ENCODE measurements at places on chromosomes 16 and 17.

DNA sequence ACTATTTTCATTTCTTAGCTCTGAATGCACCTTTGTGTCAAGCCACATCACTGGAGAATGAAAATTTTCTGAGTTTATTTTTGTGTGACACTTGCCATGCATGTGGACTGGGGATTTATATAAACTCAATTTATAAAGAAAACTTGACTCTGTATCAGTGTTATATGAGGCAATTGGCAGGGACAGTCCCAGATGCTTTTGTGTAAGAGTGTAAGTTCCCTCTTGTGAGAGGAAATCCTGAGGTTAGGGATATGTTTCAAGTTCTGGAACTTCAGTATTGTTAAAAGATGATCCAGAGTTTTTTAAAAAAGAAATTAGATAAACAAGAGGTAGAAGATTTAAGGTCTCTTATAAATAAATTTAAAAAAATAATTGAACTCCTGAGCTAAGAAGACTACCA is 10.9 kb upstream of the CCL8 start:
- DNase-seq, result no peak

- no peak for DNase-seq
Measured at GRCh38 chr17:28725166-28725659, 820 bp downstream of the TLCD1 start.

DNA sequence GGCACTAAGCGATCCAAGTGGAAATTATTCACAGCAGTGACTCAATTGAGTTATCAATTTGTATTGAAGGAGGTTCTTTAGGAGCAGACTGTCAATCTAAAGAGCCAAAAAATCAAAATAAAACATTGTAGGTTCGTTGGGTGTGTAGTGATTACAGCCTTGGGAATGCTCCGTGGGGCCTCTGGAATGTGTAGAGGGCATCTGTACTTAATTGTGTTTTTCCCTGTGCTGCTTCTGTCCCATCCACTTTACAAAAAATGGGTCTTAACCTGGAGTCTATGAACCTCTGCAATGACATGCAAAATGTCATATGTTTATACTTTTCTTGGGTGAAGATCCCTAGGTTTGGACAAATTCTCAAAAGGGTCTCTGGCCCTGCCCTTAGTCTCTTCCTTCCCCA is 215.1 kb downstream of the CCDC182 start:
- no peak for DNase-seq

DNA sequence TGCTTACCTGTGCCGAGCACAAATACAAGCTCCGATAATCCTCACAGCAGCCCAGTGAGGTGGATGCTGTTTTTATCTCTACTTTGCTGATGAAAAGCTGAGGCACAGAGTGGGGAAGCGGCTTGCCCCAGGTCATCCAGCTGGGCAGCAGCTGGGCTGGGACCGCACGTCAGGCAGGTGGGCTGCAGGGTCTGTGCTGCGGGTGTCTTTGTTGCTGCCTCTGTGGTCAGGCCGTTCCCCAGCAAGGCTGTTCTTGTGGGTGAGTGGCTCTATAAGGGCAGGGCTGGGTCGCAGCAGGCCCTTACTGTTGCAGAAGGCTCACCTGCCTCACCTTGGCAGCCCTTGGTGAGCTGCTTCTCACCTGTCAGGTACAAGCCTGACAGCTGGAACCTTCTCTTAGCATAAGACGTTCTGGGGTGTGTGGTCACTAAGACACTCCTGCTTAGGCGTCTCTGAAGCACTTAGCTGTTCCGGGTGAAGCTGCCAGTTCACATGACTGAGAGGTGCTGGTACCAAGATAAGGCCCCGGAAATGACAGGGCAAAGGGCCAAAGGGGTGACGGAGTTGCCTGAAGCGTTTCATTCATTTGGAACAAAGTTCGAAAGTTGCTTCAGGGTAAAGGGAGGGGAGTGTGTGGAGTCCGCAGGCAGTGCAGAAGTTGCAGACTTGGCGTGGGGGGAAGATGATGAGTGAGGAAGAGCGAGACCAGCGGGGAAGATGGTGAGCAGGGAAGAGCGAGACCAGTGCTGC is 17.4 kb downstream of the IRF8 start:
- no peak for DNase-seq

GRCh38 chr16:53849994-53850393 is 146.0 kb downstream of the FTO start:
- no peak for DNase-seq

- DNase-seq, result no peak
Measured at GRCh38 chr17:10613775-10614513, 43.2 kb downstream of the MYH3 start.

GRCh38 chr17:1996800-1997288 is 28.3 kb downstream of the RTN4RL1 start:
- no peak for DNase-seq

DNA sequence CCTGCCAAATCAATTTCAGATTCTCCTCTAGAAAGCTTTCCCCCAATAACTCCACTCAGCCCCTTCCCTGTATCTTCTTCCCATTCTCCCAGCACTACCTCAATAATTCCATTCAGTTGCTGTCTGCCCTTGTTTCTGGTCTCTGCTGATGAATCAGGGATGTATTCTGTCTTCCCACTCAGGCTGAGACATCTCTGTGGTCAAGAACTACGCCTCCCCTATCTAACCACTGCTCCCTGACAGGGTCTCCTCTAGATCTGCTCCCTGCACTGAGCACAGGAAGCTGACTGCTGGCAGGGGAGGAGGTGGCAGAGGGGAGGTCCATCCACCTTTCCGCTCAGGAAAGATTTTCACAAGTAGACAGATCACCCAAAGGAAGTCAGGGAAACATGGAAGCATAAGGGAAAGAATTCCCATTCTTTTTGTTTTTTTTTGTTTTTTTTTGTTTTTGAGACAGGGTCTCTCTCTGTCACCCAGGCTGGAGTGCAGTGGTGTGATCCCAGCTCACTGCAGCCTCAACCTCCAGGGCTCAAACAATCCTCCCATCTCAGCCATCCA is 16.9 kb upstream of the SP2 start:
- no peak for DNase-seq
